ENCODE measurements at places on chromosomes 2 and 18.

- DNase-seq = no peak
These were observed 99.0 kb upstream of the CHAC2 start for GRCh38 chr2:53668624-53669026.

DNA sequence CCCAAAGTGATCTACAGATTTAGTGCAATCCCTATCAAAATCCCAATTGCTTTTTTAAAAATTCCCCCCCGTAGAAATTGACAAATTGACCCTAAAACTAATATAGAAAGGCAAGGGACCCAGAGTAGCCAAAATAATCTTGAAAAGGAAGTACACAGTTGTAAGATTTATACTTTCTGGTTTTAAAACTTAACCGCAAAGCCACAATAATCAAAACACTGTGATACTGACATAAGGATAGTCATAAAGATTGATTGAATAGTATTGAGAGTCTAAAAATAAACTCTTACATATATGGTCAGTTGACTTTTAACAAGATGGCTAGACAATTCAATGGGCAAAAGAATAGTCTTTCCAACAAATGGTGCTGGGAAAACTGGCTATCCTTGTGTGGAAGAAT, 58.7 kb upstream of the GAREM2 start:
- DNase-seq = no peak

- DNase-seq = no peak
These were observed 70.2 kb upstream of the GALNT3 start for GRCh38 chr2:165864296-165864695.

DNA sequence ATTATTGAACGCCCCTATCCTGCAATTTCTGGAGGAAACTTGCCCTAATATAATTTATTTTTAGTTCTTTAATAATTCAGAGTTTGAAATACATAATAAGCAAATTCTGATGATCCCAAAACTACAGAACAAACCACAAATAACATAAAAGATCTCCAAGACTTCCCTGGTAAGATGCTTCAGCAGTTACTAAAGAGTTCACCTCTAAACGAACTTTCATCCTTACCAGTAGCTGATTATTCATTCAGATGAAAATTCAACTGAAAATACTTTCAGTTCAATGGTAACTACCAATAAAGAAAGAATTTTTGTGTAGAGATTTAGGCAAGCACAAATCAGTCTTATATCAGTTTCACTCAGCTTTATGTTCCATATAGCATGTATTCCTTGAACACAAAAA, 130.1 kb upstream of the MAPRE2 start:
- no peak for DNase-seq

DNA sequence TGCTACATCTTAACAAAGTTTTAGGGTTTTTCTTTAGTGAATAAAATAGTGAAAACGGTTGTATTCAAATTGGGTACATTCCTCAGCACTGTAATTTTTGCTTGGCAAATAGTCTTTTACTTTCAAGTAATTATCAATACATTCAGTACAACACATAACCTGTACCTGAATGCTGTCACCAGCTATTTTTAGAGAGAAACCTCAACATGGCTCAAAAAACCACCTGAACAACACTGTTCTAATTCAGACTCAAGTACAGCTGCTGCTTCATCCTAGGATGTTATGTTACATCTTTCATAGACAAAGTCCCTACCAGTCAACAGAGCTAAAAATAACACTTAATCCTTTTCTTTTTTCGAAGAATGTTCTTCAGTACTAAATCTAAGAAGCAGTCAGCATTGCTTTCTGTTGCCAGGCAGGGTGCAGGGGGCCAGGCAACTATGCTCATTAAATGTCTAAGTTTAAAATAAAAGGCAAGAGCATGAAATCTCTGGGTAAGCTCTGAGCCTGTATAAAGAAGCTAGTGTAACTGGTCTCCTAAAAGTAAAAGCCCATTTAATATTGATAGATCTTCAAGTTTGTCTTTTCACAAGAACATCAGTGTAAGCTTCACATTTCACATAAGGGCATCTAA, 20.5 kb downstream of the PDIA6 start:
- DNase-seq = no peak

DNA sequence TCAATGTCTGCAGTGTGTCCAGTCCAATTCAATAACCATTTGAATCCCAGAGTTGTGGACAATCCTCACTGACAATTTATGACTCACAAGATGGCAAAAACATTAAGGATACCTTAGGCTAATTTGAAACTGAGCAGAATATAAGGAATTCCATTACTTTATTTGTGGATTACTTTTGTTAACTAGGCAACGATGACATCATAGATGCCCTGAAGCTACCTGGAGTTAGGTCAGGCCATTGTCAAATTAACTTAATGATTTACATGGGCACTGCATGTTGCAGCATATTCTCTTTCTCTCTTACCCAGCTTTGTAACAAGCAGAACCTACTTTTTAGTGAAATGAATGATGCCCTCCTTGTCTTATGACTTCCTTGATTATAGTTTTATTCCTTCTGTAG, 100.0 kb upstream of the CDCA7 start:
- no peak for DNase-seq
